Astrocyte of the cerebellum (primary cell): ENCODE measurements at places on chromosomes 6 and 20.

- no peak for DNase-seq
Measured at GRCh38 chr6:4350567-4351519, 215.5 kb upstream of the ECI2 start.

GRCh38 chr20:60955706-60956105 lies 296.4 kb upstream of the CDH4 start:
- DNase-seq: no peak

DNA sequence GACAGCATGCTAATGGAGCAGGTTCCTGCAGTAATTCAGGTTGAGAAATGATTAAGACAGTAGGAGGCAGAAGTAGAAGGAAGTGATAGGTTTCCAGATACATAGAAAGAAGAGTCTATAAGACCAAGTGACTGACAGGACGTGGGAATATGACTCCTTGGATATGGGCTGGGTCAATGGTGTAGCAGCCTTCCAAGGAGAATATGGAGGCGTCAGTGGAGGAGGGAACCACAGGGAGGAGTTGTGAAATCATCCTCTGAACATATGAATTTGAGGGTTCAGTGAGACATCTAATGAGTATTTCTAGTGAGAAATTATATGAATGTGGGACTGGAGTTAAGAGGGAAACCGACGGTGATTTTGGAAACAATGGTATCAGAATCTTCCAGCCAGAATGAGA lies 43.3 kb downstream of the NUDT3 start:
- DNase-seq: no peak

- DNase-seq: no peak
Measured at GRCh38 chr6:347232-347631, 44.3 kb upstream of the IRF4 start.

DNA sequence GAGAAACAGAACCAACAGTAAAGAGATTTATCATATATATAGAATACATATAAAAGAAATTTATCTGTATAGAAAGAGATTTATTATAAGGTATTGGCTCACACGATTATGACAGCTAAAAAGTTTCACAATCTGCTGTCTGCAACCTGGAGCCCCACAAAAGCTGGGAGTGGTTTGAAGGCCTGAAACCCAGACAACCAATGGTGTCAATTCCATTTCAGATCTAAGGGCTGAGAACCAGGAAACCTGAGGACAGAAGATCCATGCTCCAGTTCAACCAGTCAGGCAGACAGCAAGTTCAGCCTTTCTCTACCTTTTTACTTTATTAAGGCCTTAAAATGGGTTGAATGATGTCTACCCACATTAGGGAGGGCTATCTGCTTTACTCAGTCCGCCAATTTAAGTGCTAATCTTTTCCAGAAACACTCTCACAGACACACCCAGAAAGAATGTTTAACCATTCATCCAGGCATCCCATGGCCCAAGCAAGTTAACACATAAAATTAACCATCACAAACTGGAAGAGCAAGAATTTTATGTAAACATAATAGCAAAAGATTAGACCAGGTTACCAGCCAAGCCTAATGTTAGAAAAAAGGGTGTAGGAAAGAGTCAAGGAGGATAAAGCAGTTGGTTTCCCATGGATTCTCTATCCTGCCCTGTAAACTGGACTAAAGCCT lies 170.9 kb downstream of the FUT9 start:
- DNase-seq: no peak

DNA sequence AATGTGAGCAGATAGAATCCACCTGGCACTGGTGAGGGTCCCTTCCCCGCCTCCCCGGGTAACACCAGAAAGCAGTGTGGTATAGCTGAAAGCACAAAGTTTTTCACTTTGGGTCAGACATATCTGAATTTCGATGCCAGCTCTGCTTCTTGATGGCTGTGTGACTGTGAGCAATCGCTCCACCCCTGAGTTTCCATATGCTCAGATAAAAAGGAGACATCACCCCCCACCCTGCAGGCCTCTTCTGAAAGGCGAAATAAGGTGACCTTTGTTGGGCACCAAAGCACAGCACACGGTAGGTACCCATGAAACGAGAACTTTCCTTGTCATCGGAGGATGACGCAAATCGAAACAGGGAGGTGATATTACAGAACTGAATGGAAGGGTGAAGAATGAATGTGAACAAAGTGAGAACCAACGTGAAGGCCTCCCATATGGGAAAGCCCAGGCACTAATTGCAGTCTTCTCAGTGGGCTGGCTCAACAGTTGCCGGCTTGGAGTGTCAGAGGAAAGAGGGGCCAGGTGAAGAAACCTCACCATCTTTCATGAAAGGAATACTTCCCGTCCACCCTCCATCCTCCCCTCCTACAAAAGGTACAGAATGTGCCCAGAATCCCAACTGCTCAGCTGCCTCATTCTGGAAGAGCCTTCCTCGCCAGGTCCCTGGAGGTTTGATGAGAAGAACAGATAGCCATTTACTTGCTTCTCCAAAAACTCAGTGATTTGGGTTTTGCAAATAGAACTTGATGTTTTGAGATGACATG lies 61.8 kb downstream of the NFATC2 start:
- DNase-seq: no peak
